Activated CD8-positive, alpha-beta T cell treated with anti-CD3 and anti-CD28 coated beads, Interleukin-2, amount 10 ng/mL, durations not matched to agents 7 days and 5 days (primary cell): ENCODE measurements at places on chromosomes 4 and X.

GRCh38 chr4:158139086-158139485 is 33.7 kb downstream of the GASK1B start:
- DNase-seq, result no peak

DNA sequence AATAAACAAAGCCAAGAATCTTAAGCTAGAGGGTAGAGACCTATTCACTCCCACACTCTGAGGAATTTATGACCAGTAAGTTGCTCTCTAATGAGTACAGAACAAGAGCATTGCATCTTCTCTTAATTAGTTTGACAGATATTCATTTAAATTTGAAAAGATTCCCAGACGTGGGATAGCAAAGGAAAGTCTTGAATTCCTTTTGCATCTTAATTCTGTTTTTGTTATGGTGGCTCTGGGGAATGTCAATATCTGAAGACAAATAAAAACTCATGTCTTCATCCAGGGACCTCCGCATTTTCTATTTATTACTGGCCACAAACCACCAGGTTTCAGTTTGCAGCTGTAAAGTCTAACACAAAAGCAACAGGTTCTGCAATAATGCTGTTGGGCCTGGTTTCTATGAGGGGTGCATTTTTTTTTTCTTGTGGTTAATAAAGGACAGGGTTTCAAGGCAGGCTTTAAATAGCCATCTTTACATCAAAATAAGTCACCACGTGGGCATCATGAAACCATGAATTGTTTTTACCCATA is 172.3 kb downstream of the SHROOM3 start:
- DNase-seq, result no peak

GRCh38 chr4:168654104-168654847 is 157.4 kb downstream of the PALLD start:
- no peak for DNase-seq

DNA sequence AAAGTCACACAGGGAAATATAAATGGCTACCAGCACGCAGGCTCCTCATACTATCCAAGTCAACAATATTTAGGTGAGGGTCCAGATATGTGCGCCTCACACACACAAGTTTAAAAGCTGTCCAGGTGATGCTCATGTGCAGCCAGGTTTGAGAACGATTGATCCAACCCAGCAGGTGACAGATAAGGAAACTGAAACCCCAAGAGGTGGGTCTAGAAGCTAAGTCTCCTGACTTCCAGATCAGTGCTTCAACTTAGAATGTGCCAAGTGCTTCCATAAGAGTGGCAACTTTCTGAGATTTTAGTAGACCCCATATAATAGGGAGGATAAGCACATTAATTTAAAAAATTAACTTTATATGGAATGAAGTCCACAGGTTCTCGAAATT is 54.4 kb upstream of the NAP1L5 start:
- DNase-seq, result no peak

DNA sequence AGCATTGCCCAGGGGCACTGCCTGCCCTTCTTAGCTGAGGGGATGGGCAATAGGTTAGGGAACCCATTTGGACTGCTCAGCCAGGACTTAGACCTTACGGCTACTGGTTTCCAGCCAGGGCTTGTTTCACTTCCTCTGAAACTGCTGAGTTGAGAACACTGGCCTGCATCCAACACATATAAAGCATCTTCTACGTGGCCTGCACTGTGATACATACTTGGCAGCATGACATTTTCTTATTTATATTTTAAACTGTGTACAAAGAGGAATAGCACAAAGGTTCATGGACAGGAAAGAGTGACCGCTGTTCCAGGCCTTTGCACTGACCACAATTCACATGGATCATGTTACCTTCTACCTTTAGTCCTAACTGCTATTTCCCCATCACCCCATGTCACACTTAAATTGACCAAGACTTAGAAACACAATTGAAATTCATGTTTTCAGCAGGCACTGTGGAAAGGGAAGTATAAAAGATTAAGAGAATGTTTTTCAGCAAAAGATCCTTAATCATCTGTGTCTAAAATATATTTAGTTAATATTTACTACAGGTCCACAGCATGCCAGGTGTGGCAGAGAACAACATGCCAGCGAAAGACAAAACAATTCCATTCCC is 43.7 kb downstream of the NLGN4X start:
- DNase-seq, result no peak

GRCh38 chrX:122501652-122502051 is 682.4 kb upstream of the GRIA3 start:
- no peak for DNase-seq

GRCh38 chrX:154599531-154599930 is 14.6 kb downstream of the CTAG1A start:
- no peak for DNase-seq

GRCh38 chr4:41072021-41072777 is 142.1 kb downstream of the APBB2 start:
- no peak for DNase-seq

DNA sequence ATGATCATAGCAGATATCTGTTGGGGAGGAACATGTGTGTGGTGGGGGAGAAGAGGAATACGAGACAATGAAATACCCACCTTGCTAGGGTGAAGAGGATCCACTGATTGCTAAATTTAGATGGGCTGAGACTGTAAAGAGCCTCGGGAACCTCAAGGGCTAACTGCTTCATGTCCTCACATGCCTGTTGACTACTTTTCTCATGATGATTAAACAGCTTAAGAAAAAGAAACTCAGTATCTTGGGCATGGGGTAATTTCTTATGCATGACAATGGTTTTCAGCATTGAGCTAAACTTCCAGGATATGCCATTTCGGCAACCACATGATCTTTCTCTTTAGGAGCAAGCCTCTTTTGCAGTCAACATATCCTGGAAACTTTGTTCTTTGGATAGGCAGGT is 3.9 kb upstream of the LNX1 start:
- DNase-seq, result no peak

DNA sequence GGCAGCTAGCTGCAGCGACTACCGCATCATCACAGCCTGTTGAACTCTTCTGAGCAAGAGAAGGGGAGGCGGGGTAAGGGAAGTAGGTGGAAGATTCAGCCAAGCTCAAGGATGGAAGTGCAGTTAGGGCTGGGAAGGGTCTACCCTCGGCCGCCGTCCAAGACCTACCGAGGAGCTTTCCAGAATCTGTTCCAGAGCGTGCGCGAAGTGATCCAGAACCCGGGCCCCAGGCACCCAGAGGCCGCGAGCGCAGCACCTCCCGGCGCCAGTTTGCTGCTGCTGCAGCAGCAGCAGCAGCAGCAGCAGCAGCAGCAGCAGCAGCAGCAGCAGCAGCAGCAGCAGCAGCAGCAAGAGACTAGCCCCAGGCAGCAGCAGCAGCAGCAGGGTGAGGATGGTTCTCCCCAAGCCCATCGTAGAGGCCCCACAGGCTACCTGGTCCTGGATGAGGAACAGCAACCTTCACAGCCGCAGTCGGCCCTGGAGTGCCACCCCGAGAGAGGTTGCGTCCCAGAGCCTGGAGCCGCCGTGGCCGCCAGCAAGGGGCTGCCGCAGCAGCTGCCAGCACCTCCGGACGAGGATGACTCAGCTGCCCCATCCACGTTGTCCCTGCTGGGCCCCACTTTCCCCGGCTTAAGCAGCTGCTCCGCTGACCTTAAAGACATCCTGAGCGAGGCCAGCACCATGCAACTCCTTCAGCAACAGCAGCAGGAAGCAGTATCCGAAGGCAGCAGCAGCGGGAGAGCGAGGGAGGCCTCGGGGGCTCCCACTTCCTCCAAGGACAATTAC is 1.4 kb downstream of the AR start:
- no peak for DNase-seq

DNA sequence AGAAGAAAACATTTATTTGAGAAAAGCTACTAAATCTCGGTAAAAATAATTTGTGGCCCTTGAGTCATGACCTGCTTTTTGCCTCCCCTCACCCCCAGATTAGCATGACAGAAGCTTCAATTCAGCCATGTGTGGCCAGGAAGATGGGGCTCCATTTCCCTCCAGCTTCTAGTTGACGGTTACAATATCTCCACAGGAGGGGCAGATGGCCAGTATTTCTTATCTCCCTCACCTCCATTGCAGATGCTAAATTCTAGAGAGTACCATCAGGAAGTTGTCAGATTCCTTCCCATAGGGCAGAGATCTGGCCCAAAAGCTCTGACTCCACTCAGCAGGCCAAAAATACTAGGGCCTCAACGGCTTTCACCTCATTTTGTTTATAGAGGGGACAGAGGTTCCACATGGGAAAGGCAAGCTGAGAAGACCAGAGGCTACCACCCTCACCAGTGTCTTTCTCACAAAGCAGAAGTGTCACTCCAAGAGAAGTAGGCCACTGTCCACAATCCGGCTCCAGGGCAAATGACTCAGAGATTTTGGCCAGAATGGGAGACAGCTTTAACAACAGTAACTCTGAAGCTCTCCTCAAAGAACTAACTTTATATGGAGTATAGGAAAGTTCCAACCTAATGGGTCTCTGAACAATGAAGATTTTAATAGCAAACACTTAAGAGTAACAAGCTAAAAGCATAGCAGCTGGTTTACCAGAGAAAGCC is 108.3 kb downstream of the TBC1D19 start:
- DNase-seq, result no peak

DNA sequence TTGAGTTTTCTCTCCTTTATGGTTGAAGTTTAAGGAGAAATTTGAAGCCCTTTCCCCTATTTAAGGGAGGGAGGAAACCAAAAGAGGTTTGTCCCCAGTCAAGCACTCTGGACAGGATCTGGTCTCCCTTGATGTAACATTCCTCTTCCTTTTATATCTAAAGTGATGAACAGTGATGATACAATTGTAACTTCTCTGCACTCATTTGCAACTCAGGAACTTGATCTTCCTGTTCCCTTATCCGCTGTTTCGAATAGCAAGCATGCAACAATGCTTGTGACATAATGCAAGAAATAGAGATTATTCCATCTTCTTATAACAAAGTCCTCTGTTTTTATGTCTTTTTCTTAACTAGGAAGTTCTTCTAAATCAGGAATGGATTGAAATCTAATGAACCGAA is 18.3 kb downstream of the ALPK1 start:
- DNase-seq, result no peak

GRCh38 chrX:23896981-23897380 is 10.8 kb downstream of the APOO start:
- no peak for DNase-seq

GRCh38 chrX:56947699-56948098 is 47.6 kb downstream of the SPIN3 start:
- no peak for DNase-seq

GRCh38 chr4:52096048-52096447 is 44.9 kb downstream of the SPATA18 start:
- no peak for DNase-seq

GRCh38 chr4:85492336-85492735 is 17.4 kb downstream of the ARHGAP24 start:
- no peak for DNase-seq

GRCh38 chr4:156672492-156673305 is 298.9 kb downstream of the PDGFC start:
- no peak for DNase-seq

DNA sequence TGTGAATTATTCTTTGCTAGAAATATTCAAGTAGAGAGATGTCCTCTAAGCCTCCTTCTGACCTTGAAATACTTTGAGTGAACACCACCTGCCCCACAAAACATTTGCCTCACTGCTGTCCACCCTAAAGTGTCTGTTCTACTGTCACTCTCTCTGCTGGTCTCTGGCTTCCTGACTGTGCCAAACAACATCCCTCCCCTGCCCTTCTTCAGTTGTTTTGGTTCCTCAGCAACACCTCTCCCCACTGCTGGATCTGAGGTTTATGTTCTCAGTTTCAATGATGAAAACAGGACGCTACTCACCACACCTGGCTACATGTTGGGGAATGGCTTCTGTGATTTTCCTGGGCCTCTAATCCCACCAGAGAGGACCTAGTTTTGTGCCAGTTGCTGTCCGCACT is 456.9 kb downstream of the BCOR start:
- no peak for DNase-seq

DNA sequence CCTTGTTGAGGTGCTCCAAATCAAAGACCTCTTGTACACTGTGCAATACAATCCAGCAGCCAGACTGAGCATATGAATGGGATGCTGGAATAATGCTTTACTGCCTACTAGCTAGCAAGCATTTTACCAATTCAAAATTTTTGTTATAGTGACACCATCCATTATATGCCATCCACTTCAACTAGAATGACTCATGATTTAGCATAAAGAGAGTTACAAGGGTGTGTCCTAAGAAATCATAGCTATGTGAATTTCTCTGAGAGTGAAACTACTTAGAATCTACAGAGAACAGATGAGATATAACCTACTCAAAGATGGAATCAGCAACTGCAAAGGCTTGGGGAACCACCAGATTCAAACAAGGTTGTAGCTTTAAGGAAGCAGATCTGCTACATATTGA is 221.9 kb downstream of the LHFPL1 start:
- no peak for DNase-seq

- DNase-seq, result no peak
Observed at GRCh38 chrX:97842468-97843199, 958.9 kb downstream of the RPA4 start.

GRCh38 chrX:40263014-40263560 is 165.3 kb upstream of the BCOR start:
- DNase-seq, result no peak

DNA sequence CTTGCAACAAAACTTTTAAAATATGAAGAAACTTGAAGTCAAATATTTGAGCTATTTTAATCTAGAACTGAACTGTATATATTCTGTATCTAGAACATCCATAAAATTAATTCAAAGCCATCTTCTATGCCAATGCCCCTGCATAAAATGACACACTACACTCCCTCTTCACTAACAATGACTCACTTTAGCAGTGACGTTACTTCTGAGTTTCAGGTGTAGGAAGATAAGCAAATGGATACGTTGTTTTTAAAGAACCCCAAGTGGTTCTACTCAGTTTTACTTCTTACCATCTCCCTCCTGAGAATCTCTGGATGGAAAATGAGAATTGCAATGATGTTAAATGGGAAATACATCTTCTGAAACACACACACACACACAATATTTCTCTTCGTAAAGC is 45.2 kb downstream of the CXXC4 start:
- DNase-seq, result no peak

DNA sequence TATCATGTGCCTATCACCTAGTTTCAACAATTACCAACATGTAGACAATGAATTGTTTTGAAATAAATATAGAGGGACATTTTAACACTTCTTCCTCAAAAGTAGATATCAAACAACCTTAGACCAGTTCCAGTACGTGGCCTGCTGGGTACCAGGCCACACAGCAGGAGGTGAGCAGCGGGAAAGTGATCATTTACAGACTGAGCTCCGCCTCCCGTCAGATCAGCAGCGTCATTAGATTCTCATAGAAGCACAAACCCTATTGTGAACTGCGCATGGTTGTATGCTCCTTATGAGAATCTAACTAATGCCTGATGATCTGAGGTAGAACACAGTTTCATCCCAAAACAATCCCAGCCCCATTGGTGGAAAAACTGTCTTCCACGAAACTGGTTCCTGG is 6.5 kb downstream of the BBS7 start:
- DNase-seq, result no peak
